Left kidney (tissue), 8 donors: ENCODE measurements at places on chromosomes 12 and 14. TPM values are rescaled to one million over a fixed set of nuclear protein-coding genes. Genes with fewer than 3 reads are reported as not detected.

GRCh38 chr12:4027412-4027811 lies 154.2 kb upstream of the PARP11 start:
- DNase-seq: no peak

GRCh38 chr14:74641601-74642391 lies 29.8 kb upstream of the LTBP2 start:
- DNase-seq: no peak

Gene SLC16A7
- polyA plus RNA-seq: 6.6 TPM

Gene DNAJC22
- polyA plus RNA-seq: 30.2 TPM

DNA sequence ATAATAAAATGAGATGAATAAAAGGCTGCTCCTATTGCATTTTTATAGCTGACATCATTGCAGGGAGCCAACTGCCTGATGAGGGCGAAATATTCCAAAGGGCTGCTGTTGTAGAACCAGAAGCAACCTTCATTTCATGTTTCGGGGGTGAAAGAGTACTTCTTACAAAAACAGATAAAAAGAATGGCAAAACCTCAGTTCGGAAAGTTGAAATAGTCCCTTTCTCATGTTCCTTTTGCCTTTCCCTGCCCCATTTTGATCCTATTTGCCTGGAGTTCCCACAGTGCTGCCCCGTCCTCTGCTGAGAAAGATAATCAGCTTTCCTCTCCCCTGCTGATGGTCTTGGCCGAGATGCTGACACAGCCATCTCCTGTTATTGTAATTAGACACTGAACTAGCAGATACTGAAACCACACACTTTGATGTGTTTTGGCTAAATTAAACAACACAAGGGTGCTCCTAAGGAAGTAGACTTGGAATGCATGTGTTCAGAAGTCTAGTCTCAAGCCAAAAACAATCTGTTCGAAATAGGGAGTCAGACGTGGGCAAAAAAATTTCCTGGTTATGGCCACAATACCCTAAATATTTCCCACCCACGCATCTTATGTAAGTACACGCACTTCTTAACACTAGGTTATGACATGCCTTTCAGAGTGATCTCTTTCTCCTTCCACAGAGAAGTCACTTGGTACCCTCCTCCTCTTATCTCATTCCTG lies 117.2 kb downstream of the PPM1H start:
- DNase-seq: peak; percentile 41

DNA sequence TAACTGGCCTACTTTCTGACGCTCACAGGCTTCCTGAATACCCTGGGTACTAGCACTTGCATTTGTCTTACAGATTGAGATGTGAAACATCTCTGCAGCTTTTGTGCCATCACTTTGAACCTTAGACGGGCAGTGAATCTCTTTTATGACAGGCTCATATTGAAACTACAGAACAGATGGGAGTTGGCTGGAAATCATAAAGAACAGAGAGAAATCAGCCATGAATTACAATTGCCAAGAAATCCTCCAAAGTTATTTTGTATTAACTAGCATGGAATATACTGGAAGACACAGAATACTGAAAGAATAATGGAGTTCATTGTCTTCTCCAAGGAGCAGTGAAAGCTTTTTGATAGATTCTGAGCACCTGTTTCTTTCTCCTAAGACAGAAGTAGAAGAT lies 32.7 kb downstream of the MYF5 start:
- DNase-seq: no peak

GRCh38 chr12:108358580-108358965 lies 19.5 kb upstream of the CMKLR1 start:
- no peak for DNase-seq

DNA sequence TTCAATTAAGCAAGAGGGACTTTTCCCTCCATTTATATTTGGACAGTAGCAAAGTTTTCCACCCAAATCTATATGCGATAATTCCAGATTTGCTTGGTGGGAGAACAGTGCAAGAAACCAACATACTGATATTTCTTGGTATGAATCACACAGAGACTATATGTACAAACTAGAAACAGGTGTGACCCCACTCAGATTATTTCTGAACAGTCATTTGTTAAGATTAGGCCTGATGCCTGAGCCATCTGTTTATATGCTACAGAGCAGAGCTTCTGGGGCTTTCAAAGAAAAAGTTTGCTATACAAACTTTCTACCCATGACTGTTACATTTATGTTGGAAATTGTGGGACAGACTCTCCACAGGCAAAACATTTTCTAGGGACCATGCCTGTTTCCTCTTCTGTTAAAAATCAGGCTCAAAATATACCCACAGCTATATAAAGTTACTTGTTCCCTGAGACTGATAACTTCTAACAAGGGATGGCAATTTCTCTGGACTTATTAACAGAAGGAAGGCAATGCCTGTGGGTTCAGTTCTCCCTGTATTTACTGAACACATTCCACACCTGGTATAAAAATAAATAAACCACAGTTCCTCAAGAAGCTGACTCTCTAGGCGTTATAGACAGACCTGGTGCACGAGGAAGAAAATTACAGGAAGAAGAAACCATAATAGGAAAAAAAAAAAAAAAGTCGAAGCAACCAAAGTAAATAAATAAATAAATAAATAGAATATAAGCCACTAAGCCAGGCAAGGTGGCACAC lies 8.0 kb downstream of the PTPN21 start:
- DNase-seq: no peak

Gene CCER1
- polyA plus RNA-seq: not detected

Gene KRT4
- polyA plus RNA-seq: 0.47 TPM

GRCh38 chr14:86022031-86022629 lies 492.2 kb downstream of the FLRT2 start:
- no peak for DNase-seq
